Suppressor macrophage treated with lipopolysaccharide for 4 hours (primary cell): ENCODE measurements at places on chromosomes 3 and 15.

DNA sequence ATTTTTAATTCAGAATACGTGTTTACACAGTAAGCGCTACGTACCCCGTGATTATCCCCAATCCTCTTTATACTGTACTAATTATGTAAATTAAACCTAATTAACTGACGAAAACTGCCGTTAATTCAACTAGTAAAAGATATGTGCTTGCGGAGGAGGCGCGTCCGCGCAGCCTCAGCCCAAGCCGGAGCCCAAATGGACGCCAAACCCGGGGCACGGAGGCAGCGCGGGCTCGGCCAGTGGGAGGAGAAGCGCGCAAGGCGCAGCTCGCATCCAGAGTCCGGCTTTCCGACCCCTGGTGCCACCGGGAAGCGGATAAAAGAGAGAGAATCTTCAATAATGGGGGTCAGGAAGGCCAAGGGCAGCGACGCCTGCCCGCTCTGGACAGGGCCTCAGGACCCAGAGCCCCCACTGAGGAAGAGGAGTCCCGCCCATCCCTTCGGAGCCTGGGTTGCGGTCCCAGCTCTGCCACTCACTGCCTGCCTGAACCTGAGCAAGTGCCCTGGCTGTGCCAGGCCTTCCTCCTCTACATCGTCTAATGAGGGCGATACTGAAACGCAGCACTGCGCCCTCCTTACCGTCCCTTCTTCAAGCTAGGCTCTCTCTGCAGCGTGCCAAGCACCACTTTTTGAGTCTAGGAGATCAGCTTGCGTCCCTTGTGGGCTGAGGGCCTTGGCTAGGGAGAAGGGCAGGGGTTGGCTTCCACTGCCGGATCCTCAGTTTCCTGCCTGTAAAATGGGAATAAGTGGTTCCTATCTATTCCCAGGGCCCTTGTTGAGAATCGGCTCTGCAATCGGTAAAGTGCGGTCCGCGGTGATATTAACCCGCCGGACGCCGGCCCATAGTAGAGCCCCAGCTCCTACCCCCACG lies 5.0 kb upstream of the SKOR1 start:
- DNase-seq: no peak

GRCh38 chr15:65072027-65072426 lies 4.2 kb upstream of the RASL12 start:
- DNase-seq: no peak

DNA sequence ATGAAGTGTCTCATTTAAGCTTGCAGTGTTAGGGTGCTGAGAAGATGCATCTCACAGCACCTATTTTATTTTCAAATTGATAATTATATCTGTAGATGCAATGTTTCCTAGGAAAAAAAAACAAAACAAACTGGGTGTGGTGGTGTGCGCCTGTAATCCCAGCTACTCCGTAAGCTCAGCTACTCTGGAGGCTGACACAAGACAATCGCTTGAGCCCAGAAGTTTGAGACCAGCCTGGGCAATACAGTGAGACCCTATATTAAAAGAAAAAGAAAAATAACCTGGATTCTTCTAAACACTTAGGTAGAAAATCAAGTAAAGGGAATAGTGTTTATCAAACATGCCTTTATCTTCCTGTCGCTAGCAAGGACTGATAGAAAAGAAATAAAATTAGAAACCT lies 1.9 kb downstream of the MINDY2 start:
- DNase-seq: no peak

DNA sequence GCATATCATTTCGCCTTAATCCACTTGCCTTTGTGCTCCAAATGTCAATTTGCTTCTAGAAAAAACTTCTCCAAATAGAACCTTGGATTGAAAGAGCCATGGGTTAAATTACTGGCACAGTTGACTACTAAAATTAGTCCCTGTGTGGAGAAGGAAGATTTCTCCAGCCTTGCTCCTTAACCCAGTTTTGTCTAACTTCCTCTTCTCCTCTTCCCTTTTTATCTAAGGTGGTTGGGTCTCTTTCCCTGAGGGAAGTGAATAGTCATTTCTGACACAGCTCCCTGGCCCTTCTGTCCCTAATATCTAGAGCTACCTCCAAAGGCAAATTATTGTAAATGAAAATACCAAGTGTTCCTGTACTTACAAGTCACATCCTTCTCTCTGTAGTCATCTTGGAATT lies 527.9 kb upstream of the TBL1XR1 start:
- DNase-seq: peak; percentile 67

DNA sequence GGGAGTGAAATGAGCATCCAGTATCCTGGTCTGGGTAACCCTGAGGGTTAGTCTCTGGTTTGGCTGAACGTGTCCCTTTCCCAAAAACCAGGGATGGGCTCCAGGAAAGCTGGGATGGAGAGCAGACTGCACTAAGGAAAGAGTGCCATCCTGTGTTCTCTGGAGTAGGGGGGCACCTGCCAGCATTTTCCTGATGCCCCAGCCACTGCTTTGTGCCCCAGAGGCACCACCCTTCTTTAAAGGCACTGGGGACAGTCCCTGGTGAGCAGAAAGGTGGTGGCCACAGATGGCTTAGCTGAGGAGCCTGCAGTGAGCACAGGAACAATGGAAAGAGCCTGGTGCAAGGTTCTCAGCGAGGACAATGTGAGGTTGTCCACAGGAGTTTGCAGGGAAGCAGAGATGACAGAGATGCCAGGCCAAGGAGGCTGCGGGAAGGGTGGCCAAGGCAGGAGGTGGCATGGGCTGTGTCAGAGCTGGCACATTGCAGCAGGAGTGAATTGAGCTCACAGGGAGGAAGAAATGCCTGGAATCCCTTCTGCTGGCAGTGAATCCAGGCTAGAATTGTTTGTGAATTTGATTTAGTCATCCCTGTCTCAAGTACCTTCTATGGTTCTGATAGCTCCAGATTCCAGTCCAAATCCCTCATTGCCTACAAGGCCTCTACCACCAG lies 39.9 kb downstream of the AMOTL2 start:
- no peak for DNase-seq
